Stimulated activated CD4-positive, alpha-beta T cell treated with anti-CD3 and anti-CD28 coated beads, Interleukin-1b, Interleukin-23, amount 100 ng/mL, for 1 hour (primary cell): ENCODE measurements at places on chromosomes 12 and 14.

GRCh38 chr12:110995016-110995415 is 74.6 kb upstream of the MYL2 start:
- DNase-seq = no peak

DNA sequence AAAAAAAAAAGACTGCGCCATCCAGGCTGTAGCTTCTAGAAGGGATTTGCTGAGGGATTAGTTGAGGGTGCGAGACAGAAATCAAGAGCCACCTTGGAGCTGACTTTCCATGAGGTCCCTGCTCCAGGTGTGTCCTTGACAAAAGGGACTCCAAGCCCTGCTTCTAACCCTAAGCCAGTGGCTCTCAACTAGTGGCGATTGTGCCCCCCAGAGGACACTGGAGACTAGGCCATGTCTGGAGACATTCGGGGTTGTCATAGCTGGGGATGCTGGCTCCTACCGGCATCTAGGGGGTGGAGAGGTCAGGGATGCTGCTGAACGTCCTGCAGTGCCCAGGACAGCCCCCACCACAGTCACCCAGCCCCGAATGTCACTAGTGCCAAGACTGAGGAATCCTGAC is 40.6 kb downstream of the SPRING1 start:
- no peak for DNase-seq

GRCh38 chr12:7403466-7403865 is 40.5 kb downstream of the CD163L1 start:
- no peak for DNase-seq

DNA sequence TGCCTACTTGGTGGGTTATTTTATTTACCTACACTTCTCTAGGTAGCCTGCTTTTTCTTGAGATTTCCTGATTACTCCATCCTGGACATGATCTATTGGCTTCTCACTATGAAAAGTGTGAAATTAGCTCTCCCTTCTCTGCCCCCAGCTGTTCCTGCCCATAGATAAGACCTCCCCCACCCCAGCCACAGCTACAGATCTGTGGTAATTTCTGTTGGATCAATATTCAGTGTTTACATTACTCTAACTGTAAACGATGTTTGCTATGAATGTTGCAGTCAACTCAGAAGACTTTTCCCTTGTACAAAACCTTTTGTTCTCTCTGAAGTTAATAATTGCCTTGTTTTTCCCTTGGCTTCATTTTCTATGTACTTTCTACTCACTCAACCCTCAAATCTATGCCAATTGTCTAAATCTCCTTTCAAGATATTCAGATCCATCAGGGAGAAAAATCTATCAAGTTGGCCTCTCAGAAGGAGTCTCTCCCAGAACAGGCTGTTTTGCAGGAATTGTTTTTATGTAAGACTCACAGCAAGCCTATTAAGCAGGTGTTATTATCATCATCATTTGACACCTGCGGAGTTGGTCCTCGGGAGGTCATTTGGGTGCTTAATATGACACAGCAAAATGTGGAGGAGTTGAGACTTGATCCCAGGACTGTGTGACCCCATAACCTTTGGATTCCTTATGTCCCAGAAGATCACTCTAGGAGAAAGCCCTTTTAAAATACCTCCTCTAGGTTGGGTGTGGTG is 227.4 kb downstream of the SUDS3 start:
- DNase-seq = no peak

GRCh38 chr12:12450043-12450471 is 93.2 kb downstream of the BORCS5 start:
- DNase-seq = no peak

DNA sequence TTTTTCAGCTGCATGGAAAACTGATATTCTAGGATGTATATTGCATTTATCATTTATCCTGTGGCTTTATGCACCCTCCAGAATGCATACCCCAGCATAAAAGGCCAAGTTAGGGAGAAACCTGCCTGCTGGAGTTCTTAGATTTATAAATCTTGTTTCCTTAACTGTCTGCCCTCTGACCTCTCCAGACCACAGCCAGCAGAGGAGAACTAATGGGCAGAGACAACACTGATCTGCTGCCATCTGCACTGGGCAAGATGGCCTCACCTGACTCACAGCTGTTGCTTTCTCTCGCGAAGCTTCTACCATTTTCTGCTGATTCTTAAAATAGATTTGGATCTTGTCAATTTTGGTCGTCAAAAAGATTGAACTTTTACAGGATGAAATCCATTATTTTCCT is 65.8 kb downstream of the PPP2R5C start:
- no peak for DNase-seq

- no peak for DNase-seq
These were observed at the start of gene HOXC11 for GRCh38 chr12:53972722-53973235. Gene HOXC11 (plus strand): TSS chr12:53973126. CDS start chr12:53973242, 116 bp downstream.

DNA sequence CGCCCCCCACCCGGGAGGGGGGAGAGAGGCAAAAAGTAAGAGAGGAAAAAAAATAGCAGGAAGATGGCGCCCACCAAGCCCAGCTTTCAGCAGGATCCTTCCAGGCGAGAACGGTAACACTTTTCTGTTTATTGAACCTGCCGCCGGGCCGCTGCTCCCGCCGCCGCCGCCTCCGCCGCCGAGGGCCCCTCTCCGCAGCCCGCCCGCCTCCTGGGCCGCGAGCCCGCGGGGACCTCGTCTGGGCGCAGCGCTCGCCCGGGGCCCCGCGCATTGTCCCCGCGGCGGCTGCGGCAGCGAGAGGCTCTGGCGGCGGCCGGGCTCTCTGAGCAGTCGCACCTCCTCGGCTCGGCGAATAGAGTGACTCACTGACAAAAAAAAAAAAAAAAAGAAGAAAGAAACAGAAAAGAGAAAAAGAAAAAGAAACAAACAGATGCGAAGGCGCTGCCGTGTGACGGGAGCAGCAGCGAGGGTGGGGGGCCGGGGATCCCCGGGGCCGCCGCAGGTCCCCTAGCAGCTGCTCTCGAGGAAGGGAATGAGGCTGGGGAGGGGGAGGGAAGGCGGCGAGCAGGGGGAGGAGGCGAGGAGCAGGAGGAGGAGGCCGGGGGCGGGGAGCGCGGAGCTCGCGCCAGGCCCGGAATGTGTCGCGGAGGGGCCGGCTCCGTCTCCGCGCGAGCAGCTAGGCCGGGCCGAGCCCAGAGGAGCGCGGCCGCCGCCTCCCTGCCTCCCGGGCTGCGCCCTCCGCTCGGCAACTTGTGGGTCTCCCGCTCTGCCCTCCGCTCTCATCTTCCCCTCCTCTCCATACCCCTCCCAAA is 781 bp downstream of the NPAS3 start:
- DNase-seq = no peak
